ENCODE measurements at places on chromosomes 5 and 9.

GRCh38 chr9:23850242-23850689 is 24.2 kb upstream of the ELAVL2 start:
- DNase-seq: no peak

DNA sequence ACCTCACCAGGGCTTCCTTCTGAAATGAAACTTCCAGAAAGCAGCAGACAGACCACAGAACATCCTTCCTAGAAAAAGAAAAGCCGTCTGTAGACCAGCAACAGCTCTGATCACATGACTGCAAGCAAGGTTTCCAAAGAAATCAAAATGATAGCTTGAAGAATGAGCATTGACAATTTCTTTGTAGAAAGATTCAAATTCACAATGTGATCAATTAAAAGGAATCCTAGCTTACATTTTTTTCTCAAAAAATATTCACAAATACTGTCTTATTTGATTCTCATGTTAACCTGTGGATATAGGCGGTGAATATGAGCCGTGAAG is 144.9 kb downstream of the MTX3 start:
- DNase-seq: no peak

GRCh38 chr5:119190470-119191095 is 119.7 kb downstream of the DMXL1 start:
- DNase-seq: no peak

GRCh38 chr9:126650404-126651341 is 36.9 kb downstream of the LMX1B start:
- no peak for DNase-seq

GRCh38 chr5:9473624-9474023 is 72.3 kb downstream of the SEMA5A start:
- no peak for DNase-seq

DNA sequence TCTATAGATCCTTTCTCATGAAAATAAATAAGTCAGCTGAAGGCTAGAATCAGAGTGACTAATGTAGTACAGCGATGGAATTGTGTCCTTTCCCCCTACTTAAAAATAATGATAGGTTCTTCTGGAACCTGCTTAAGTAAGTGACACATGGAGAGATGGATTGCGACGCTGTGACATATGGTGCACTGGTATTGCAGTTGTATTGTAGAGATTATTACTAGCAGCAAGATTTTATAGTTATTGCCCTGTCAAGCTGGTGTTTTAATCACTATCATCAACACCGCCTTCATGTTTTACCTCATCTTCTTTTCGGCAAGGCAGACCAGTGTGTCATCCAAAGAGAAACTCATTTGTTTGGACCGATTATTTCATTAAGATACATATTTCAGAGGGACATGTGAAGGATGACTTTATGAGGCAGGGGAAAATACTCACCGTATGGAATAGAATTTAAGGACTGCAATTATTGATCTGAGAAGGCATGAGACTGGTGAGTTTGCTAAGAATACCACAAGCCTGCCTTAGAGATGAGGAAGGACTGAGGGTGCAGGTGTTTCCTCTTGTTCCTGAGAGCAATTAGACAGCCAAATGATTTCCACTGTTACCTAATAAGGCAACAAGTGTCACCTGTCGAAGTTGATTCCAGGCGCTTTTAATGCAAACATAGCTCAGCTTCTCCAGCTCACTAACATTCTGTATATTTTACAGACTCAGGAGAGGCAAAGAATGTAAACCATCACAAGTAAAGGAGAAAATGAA is 1855.5 kb downstream of the MAT2B start:
- DNase-seq: no peak

DNA sequence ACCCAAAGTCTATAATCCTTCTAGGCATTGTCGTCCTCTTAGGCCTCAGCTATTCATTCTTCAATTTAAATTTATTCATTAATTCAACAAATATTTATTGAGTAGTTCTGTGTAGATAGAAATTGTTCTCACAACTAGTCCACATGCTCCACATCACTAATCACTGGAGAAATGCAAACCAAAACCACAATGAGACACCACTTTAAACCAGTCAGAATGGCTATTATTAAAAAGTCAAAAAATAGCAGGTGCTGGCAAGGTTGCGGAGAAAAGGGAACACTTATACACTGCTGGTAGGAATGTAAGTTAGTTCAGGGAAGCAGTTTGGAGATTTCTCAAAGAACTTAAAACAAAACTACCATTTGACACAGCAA is 51.1 kb upstream of the TNFSF15 start:
- DNase-seq: no peak

- no peak for DNase-seq
Observed at GRCh38 chr9:136754059-136754572, 3.9 kb downstream of the LCN8 start.

DNA sequence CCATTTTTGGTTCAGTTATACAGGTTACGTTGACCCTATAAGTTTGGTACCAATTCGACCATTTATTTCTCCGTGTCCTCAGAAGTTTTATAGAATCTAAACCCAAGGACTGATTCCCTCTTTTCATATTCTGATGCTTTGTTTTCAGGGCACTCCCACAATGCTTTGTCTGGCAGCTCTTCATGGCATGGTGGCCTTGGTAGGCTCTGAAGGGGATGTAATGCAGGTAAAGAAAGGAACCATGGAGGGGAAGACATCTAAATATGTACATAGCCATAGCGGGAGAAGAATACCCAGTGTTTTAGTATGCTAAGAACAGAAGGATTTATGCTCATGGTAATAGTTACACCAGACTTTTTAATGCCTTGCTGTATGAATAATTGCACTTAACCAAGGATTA is 82.7 kb downstream of the HACD4 start:
- no peak for DNase-seq

GRCh38 chr9:121107881-121108280 is 33.1 kb downstream of the CNTRL start:
- no peak for DNase-seq

DNA sequence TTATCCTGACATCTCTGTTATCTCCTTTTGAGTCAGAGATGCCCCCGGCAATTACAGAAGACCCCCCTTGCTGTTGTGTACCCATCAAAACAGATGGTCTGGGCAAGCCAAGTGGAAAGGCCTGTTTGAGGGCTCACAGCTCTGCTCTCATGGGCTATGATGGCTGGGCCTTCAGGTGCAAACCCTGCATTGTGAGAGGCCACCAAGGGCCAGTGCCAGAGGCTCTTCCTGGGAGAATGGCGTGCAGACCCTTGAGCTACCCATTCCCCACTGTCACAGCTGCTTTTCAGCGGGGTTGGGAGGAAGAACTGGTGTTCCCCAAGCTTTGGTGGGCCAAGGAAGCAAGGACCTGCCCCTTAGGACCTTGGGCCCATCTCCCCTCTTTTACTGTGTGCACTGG is 174.7 kb upstream of the PPP1R26 start:
- no peak for DNase-seq

- no peak for DNase-seq
Observed at GRCh38 chr5:102762562-102763227, 7.6 kb downstream of the PAM start.

DNA sequence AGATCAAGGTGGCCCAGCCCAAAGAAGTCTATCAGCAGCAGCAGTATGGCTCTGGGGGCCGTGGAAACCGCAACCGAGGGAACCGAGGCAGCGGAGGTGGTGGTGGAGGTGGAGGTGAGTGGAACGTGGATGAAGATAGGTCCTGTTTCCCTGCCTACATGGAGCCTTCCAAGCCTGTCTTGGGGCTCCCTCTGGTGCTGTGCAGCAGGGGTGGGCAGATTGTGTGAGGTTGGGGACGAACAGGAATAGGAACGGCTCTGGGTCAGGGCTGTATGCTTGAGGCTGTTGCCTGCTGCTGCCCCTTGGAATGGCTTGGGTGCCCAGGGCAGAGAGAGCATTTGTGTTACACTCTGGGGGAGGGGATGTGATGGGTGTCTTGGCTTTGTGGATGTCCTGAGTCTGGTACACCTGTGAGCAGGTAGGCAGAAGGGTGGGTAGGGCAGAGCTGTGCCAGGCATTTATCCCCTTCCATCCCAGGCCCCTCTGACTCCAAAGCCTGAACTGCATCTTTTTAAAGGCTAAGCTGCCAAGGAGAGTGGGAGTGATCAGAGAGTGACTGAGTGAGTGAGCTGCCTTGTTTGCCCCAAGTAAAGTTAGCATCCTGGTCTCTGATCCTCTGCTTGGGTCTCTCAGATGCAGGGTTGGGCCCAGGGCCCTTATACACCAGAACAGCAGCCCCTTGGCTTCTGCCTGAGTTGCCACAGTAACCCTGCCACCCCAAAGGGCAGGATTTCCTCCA is 5.2 kb downstream of the HNRNPAB start:
- no peak for DNase-seq

GRCh38 chr9:9522406-9522805 is 1090.4 kb downstream of the PTPRD start:
- no peak for DNase-seq

DNA sequence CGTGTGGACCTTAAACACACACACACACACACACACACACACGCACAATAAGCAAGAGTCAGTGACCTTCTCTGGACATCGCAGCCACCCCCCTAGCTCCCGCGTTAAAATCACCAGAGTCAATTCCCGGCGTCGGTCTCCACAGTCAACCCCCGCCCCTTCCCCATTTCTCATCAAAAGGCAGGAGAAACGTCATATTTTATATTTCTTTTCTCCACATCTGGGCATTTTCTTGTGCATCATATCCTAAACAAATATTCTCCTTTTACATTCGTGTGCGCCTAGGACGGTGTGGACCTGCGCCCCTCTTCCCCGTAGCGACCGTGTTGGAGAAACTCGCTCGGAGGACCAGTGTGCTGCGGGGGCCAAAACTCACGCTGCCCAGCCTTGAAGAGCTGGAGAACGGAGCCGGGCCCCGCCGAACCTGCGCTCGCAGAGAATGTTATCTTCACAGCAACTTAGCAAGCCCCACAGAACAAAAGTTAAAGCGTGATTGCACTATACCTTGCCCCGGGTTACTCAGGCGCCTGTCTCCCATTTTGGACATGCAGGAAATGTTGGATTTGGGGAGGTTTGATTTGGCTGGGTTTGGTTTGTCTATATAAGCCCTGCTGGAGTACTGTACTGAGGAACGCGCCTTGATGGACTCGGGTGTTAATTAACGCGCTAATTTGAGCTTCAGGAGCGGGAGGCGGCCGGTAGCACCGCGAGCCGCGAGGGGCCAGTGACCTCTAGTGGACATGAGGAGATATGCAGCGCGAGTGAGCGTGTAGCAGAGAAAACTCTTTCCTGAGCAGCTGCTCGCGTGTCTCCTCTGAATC is 192.4 kb downstream of the MEF2C start:
- DNase-seq: no peak

DNA sequence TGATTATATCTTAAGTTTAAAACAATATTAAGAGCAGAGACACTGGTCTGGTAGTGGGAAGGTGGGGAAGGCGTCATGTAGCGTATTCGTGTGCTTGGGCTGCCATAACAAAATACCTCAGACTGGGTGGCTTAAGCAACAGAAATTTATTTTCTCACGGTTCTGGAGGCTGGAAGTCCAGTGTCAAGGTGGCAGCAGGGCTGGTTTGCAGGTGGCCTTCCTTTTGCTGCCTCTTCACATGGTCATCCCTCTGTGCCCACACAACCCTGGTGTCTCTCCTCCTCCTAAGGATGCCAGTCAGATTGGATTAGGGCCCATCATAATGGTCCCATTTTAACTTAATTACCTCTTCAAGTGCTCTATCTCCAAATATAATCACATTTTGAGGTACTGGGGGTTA is 9.6 kb downstream of the IL31RA start:
- no peak for DNase-seq

DNA sequence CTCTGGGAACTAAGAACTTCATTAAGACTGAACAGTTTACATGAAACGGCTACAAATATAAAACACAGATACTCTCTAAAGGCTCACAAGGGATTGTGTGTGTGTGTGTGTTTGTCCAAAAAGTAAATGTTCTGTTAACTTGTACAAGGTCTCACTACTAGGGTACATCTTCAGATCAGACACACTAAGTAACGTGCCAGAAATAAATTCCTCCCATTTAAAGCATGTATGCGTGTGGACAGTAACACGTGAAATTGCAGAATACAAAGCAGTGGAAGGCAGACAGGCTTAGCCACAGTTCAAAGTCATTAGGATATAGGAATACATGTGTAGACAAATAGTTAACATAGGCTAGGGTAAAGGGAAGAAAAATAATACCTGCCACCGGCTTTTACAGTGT is 1.8 kb downstream of the BNC2 start:
- DNase-seq: no peak

DNA sequence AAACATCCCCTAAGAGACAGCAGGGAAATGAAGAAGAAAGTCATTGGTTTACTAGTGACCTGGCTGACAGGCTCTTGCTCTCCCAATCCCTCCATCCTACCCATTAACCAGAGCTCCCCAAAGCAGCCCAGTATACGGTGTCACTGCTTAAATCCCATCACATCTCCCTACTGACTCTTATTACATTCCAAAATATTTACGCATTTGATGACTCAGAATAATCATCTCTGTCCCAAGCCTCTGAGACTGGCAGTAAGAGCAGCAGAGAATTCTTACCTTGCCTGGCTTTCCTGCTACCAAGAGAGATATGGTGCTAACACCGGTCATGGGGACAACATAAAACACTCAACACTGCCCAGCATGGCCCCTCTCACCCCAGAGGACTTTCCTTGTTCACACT is 20.2 kb upstream of the WHRN start:
- no peak for DNase-seq

DNA sequence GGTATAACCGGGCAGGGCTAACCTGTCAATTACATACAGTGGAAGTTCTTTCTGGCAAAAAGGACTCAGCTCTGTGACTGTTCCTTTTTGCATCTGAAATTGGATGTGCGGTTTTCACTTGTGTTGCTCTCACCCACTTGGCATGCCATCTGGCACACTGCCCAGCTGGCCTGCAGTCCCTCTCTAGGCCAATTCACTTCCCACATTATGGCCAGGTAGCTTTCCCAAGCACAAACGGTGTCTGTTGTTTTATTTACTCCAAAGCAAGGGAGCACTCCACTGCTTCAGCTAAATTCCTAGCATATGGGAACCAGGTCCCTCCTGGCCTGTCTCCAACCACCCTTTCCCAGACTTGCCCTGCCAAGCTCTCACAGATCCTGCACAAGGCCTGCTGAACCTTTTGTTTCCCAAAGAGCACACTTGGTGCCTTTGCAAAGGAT is 132.5 kb downstream of the SEMA6A start:
- DNase-seq: no peak

DNA sequence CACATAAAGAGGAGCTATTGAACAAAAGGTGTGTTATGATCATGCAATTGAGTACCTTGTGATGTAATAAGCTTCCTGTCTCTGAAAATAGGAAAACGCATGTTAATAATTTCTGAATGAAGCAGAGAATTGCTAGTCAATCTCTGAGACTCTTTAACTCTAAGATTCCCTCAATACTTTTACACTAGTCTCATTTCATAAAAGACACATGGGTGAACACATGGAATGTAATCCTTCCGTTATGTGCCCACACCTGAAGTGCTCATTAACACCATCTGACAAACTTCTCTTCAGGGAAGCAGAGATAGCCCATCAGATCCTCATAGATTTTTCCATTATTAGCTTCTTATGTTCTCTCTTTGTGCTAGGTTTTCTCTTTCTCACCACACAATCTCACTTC is 182.4 kb downstream of the TLR4 start:
- no peak for DNase-seq

GRCh38 chr5:119418606-119419100 is 33.6 kb upstream of the HSD17B4 start:
- no peak for DNase-seq
